Cardiac fibroblast (primary cell): ENCODE measurements at places on chromosomes 13 and 19.

DNA sequence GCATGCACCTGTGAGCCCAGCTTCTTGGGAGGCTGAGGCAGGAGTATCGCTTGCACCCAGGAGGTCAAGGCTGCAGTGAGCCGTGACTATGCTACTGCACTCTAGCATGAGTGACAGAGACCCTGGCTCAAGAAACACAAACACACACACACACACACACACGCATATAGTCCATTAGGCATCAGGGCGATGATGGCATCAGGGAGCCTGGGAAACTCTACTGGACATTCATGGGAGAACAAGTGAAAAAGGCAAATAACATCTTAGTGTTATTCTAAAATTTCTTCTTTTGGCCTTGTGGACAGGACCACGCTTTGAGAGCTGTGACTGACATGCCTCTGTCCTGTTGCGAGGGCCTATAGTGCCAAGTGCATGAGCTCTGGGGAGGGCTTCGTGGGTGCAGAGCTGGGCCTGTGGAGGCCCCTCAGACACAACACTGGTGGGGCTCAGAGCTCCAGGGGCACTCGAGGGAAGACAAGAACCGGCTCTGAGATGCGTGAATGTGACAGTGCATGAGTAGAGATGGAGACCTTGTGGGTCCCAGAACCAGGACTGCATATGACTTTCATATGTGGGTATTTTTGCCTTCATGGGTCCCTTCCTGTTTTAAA lies 8.0 kb upstream of the USF2 start:
- no peak for DNase-seq

DNA sequence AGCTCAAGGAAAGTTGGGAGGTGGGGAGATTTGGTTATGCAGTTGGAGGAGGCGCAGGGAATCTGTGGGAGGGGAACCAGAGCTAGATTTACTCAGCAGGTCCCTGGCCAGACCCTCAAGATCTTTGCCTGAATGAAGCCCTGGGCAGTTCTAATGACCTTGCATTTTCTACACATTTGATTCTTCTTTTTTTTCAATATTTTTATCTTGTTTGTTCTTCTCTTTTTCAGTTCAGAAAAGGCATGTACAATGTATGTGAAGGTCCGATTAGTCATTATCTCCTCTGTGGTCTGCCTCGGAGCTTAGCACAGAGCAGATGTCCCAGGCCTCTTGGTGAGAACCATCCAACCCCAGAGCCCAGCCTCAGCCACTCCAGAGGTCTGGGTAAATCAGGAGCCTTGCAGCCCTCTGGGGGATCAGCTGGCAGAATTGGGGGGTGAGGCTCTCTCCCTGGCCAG lies 24.2 kb downstream of the SERP2 start:
- peak; percentile 31 for DNase-seq

DNA sequence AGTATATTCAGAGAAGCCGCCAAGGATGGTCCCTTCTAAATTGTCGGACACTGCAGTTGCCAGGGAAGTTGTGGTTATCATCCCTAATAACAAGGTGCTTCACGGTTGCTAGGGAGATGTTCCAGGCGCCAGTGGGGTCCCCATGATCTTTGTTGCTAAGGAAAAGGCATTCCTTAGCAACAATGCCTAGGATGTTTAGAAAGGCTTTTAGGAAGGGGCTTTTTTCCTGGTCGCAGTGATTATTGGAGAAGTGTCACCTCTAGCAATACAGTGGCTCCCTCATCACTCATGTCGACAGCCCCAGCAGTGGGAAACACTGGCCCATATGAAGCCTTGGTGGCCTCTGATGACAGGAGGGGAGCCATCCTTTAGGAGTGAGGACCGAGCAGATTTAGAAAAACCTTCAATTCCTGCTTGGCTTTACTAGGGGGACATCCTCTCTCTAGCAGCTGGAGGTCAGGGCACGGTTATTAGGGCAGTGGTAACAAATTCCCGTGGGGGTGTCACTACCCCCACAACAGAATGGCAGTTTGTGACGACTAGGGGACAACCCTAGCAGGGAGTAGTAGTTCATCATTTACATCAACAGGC lies 6.4 kb upstream of the TMC4 start:
- no peak for DNase-seq

DNA sequence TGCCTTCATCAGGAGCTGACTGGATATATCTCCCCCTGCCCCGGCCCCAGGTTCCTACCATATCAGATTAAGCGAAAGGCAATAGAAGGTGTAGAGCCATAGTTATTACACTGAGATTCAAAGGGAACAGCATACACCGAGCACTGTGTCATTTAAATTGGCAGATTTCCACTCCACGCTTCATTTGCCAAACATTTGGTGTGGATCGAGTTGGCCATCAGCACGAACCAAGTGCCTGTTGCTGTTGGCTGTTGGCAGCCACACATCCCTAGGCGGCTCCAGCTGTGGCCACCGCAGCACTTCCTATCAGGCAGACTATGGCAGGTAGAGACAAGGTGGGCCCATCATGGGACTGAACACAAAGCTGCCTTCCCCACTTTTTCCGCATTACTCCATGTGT lies 115.8 kb downstream of the CCNA1 start:
- DNase-seq = no peak

DNA sequence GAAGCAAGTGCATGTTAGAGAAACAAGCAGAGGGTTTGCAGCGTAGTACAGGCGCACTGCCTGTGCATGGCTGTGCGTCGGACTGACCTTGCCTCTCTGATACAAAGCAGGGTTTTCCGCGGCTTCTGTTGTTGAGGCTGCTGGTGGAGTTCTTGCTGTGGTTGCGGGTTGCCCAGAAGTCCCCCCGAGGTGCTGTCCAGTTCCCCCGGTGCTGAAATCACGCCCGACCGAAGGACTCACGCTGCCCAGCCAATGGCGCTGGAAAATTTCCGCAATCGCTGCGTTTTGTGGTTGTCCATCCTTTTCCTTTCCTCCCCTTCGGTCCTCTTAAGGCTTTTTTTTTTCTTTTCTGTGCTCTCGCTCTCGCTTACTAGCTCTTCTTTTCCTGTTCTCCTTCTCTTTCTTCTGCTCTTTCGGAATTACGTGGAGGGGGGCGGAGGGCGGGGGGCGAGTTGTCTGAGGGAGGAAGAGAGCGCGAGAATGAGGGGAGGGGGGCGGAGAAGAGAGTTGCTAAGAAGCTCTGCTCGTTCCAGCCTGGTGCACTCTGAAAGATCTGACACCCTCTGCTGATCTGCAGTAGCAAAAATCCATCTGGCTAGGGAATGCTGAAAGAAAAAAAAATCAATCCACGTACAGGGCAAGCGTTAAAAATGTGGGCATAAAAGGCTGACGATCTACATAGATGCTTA lies at the start of gene SLITRK1:
Gene SLITRK1 (minus strand): TSS at position 558 of the 689 bp plus-strand sequence. CDS start 967 bp downstream, outside the sequence.
- peak; percentile 17 for DNase-seq

DNA sequence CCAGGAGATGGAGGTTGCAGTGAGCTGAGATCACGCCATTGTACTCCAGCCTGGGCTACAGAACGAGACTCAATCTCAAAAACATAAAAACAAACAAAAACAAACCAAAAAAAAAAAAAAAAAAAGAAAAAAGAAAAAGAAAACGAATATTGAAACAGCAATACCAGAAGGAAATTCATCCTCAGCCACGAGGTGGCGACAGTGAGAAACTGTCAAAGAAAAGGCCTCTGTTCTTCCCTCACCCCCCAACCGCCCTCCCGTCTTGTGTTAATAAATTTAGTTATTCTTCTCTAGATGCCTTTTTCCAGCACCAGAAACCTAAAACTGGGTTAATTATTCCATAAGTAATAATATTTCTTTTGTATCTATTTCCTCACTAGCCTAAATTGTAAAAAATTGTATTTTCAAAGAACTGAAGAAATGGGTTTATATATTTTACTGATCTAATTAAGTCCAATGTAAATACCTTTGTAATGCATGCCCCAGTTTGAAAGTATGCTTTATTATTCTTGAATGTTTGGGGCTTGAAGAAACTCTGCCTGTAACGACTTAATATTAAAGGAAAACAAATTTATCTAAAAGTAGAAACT lies 38.6 kb downstream of the LIG4 start:
- DNase-seq = peak; percentile 25

DNA sequence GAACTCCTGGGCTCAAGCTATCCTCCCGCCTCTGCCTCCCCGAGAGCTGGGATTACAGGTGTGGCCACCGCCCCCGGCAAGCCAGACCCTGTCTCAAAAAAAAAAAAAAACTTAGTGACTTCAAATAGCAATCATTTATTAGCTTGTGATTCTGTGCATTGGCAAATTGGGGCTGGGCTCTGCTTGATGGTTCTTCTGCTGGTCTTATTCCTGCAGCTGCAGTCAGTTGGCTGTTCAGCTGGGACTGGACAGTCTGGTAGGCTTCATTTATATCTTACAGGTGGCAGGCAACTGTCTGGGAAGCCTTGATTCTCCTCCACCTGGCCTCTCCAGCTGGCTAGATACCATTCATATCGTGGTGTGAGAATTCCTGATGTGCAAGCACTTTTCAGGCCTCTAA lies 7.4 kb downstream of the DHDH start:
- DNase-seq = no peak

DNA sequence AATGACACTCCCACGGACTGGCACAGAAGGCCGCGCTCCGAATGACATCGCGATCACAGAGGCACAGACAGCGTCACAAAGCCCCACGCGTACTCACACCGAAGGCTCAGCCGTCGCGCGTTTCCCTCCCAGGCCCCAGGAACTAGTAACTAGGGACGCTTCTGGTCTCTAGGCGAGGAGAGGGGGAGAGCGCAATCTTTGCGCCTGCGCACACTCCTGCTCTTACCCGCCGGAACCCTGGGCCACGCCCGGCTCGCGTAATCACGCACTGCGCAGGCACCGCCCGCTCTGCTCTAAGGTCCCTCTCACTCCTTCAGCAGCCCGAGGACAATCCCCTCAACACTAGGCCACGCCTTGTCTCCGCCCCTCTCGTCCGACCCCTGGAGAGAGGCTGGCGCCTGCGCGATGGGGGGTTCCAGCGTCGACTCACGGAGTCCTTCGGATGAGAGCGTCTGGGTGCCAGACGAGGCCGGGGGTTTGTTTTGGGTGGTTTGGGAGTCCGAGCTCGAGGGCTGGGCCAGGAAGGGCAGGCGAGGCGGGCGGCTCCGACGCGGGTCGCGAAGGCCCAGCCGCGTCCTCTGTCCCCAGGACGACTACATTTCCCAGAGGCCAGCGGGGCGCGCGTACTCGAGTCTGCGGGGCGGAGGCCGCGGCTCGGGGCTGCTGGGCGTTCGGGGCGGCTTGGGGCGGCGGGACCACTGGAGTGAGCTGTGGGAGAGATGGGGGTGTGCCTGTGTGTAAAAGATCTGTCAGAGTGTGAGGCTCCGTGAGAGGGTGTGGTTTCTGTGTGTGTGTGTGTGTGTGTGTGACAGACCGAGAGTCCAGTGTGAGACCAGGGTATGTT lies at the start of gene ZNF471:
Gene ZNF471 (plus strand): TSS at position 410 of the 844 bp plus-strand sequence. CDS start 3,717 bp downstream, outside the sequence.
- peak; percentile 99 for DNase-seq

DNA sequence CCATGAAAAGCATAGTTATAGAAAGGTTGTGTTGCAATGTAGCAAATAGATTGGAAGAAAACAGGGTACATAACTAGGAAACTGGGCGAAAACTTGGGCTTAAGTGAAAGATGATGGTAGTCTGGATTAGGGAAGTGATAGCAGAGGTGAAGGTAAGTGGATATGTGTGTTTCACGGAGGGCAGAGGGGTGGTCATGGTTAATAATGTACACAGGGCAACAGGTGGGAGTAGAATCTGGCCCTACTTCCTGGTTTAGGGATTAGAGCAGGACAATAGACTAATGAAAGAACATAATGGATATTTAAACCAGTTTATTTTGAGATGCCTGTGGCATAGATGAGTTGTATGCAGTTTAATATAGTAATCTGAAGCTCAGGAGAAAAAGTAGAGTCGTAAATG lies 257.3 kb upstream of the SPRY2 start:
- DNase-seq = no peak

- no peak for DNase-seq
Observed at GRCh38 chr13:44089452-44089851, 209.7 kb downstream of the LACC1 start.

- DNase-seq = no peak
Observed at GRCh38 chr13:40434516-40435397, 231.7 kb downstream of the FOXO1 start.

GRCh38 chr19:46591870-46592269 lies 9.3 kb upstream of the CALM3 start:
- DNase-seq = no peak

GRCh38 chr19:27742041-27742440 lies 1470.9 kb downstream of the UQCRFS1 start:
- no peak for DNase-seq

- peak; percentile 28 for DNase-seq
Observed at GRCh38 chr19:56601375-56601774, 6.3 kb downstream of the ZNF71 start.

DNA sequence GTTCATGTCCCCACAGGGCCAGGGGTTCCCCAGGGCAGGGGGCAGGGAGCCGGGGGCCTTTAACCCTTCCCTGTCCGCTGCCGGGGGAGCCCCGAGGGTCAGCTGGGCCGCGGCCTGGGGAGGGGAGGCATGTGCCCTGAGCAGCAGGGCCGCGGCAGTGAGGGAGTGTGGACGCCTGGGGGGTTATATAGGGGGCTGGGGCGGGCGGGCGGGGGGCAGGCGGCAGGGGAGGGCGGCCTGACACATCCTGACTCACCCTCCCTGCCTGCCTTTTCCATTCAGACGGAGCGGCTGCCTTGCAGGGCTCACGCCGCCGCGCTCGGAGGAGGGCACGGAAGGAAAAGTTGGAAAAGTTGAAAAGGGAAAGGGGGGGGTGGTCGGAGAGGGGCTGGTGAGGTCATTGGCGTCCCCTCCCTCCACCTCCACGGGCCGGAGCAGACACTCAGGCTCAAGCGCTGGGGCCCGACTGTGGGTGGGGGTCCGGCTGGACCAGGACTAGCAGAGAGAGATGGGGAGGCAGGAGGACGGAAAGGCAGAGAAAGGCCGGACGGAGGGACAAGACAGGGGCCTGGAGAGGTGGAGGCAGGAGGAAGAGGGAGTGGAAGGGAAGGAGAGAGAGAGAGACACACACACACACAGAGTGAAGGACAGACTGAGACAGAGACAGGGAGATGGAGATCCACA lies at the start of gene IL11:
Gene IL11 (minus strand): TSS at position 159 of the 684 bp plus-strand sequence. CDS start 153 bp downstream, at position 6.
- DNase-seq = no peak

DNA sequence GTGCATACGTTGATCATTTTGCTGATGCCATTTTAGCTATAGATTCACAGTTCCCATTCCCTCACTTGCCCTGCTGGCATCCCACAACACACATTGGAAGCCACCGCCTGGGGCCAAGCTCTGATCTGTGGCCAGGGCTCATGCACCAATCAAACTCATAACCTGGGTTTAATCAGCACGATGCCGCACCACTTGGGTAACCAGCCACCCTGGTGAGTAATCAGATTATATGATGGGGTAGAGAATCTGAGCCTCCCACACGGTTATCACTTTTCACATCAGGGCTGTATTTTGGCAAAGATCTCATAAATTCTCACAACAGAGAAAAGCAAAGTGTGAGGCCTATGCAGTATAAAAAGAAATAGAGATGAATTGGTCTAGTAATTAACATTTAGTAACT lies 66.0 kb upstream of the TNFRSF19 start:
- DNase-seq = no peak

GRCh38 chr19:40619333-40620160 lies 18.4 kb downstream of the LTBP4 start:
- DNase-seq = no peak

- no peak for DNase-seq
Observed at GRCh38 chr13:105678072-105678471, 857.4 kb downstream of the EFNB2 start.

DNA sequence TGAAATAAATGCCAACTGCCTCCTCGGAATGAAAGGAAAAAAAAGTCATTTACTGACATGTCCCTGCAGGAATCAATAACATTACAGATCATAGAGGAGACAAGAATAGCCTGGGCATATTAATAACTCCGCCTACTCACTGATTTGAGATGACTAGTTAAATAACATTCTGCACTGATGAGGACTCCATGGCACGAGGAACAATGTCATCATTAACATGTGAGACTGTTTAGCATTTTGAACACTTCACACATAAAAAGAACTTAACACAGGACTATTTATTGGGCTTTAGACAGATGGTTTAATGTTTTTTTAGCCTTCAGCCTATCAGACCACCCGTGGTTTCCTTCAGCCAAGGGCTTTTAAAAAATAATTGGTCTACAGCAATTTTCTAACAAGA lies 170.1 kb downstream of the OLFM4 start:
- DNase-seq = no peak
